ENCODE measurements at places on chromosomes 6 and 20.

DNA sequence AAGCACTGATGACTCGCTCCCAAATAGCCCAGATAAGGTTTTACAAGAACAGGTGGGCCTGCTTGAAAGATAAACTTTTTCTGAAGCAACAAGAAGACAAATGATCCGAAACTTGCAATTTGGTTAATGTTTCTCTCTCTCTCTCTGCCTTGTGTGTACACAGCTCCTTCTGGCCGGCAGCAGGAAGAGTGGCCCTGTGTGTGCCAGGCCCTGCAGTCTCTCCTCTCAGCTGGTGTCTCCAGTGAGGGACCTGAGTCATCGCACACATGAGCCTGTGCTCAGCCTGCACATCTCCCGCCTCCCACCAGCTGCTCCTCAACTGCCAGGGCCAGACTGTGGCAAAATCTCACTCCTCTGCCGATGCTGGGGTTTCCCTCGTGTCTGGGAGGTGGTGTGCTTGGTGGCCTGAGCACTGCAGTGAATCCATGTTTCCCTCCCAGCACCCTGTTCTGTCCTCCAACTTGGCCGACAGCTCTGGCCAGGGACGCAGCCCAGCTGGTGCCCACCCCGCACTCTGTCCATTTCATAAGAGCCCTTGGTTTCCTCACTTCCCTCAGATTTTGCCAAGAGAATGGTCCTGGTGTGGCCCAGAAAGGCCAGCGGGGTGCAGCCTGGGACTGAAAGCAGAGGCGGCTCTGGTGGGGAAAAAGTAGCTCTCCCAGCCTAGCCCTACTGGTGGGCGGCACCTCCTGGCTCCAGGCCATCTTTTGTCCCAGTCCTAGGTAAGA lies 49.4 kb downstream of the ERMARD start:
- DNase-seq: peak; percentile 90

DNA sequence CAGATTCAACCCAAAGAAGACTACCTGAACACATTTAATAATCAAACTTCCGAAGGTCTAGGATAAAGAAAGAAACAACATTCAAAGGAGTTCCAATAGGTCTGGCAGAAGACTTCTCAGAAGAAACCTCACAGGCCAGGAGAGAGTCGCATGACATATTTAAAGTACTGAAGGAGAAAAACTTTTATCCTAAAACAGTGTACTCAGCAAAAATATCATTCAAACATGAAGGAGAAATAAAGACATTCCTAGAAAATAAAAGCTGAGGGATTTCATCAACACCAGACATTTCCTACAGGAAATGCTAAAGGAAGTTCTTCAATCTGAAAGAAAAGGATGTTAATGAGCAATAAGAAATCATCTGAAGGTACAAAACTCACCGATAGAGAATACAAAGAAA lies 108.6 kb downstream of the BTBD9 start:
- DNase-seq: no peak

- DNase-seq: no peak
Measured at GRCh38 chr20:48025661-48026060, 240.4 kb upstream of the SULF2 start.

- DNase-seq: no peak
Measured at GRCh38 chr6:26315274-26315673, 49.7 kb upstream of the BTN3A2 start.

- no peak for DNase-seq
Measured at GRCh38 chr6:141403103-141403502, 729.6 kb upstream of the GJE1 start.

DNA sequence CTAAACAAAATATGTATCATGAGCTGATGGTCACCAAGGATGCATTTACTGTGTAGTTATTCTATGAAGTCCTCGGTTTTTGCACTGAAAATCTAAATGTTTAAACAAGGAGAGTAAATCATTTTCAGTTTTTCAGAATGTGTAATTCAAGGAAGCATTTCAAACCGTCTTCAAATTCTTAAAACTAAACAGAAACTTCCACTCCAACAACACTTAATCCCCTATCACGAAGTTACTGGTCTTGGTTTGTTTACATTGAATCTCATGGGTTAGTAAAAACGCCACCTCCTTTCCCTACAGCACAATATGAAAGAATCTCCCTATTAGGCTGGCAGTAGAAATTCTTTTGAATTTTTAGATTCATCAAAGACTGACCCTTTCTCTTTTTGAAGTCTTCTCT lies 192.9 kb downstream of the AIG1 start:
- DNase-seq: no peak

GRCh38 chr6:105211831-105212230 lies 32.0 kb upstream of the POPDC3 start:
- no peak for DNase-seq

- DNase-seq: no peak
Measured at GRCh38 chr6:63634630-63635029, 972 bp upstream of the PHF3 start.

DNA sequence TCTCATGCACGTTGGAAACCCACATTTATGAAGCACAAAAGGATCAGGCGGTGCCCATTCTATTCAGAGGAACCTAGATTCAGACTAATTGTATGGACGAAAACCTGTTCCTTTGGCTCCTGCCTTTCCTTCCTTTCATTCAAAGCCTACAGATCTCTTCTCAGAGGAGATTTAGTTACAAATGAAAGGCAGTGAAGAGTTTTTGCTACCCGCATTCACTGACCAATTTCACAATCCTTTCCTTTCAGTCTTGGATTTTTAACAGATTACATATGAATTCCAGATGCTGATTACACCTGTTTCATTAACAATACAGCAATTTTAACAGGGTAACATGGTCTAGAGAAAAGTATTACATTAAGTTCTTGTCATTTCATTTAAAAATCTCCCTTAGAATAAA lies 32.0 kb downstream of the TMEM242 start:
- DNase-seq: no peak

DNA sequence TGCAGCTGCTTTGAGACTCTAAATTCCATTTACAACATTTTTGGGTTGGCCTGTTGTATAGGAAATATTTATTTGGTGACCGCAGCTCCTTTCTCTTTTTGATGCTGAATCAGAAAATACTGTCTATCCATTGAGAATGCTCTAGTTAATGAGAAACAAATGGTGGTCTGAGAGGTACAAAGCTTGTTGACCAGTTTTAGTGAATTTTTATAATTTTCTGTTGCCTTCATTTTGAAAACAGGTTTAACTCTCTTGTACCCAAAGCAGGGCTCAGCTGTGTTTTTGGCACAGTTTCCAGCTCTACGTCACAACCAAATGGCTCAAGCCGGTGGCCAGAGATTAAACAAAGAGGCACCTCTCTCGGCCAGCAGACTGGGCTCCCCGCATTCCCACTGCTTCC lies 113.2 kb downstream of the FNDC1 start:
- no peak for DNase-seq

DNA sequence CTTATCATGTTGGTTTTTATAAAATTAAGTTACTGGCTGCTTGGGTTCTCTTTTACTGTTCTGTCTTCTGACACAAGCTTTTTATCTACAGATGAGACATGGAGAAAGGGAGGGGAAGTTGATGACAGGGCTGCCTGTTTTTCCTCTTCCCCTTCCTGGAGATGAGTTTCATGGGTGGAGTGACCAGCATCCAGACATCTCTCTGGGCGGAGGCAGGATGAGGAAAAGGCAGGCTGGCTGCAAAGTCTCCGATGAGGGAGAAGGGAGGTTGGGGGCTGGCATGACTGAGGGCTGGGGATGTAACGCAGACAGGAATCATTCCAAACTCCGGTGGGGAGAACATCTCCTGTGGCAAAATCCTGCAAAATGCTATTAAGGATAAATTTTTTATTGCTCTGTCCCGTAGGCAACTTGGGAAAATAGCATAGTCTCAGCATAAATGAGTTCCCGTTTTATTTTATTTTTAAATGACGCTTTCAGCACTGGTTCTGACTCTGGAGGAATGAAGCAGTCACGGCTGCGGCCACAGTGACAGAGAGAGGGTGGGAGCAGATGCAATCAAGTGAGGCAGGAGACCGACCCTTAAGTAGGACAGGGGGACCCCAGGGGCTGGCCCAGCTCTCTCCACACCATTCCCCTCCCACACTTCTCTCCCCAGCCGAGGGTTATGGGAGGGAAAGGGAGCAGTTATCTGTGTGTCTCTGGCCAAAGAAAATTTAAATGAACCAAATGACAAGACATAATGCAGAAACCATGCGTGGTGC lies 108.8 kb upstream of the PMEPA1 start:
- DNase-seq: no peak

GRCh38 chr6:42403421-42403820 lies 48.3 kb downstream of the TRERF1 start:
- no peak for DNase-seq

GRCh38 chr6:99092461-99092860 lies 144.7 kb upstream of the FBXL4 start:
- DNase-seq: no peak

GRCh38 chr6:114140416-114140815 lies 169.5 kb upstream of the HDAC2 start:
- DNase-seq: no peak

DNA sequence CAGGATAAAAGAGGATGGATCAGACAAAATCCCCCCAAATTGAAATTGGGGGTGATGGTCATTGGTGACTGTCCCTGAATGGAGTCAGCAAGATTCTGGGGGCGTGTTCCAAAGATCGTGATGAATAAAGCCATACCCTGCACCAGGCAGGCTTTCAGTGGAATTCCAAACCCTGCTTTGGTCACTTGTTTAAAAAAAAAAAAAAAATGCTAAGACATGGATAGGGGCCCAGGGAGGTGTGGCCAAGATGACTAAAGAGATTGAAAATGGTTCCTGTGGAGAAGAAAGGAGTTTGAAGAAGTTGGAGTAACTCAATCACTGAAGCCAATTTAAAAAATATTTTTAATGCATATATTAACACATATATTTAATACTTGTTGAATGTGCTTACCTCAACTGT lies 161.4 kb upstream of the KCNG1 start:
- DNase-seq: no peak

DNA sequence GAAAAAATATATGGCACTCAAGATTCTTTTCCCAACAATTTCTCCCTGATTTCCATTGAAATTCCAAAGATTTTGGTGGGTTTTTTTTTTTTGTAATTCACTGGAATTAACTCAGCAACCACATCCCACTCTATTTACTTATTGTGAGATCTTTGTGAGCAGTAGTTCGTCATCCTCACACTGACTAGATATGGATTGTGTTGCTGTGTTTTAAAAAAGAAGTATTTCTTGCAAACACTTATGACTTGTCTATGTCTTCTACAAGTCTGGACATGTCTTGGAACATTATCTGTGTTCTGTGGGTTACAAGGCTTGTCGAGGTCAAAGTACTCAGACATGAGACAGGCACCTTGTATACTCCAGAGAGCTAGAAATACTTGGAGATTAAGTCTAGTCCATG lies 7.3 kb upstream of the TENT5A start:
- DNase-seq: no peak

- no peak for DNase-seq
Measured at GRCh38 chr6:115396112-115396906, 664.4 kb downstream of the FRK start.

DNA sequence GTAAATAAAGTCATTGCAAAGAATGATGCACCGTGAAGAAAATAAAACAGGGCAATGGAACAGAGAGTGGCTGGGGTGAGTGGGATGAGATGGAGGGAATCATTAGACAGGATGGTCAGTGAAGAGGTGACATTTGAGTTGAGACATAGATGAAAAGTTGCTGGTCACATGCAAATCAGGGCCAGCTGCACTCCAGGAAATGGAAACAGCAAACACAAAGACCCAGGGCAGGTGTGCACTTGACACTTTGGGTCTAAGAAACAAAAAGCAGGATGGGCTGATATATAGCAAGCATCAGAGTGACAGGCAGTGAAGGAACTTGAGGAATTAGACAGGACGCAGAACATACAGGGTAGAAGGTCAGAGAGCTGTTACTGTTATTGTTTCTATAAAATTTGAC lies 171.5 kb upstream of the RIPOR2 start:
- no peak for DNase-seq

- DNase-seq: no peak
Measured at GRCh38 chr6:138007014-138007472, 100.2 kb downstream of the PERP start.

DNA sequence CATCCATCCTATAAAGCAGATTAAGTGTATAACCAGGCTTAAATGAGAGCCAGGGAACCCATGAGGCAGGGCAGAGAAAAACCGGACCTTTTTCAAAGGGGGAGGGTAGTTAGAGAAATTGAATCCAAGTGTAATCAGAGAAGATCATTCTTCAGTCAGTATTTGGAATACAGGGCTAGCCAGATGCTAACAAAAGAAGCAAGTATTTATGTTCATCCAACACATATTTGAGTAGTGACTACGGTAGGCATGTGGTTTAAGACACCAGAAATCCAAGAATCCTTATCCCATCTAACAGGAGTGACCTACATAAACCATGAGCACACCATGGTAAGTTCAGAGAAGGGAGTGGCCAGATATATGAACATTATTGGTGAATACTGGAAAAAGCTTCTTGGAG lies 46.8 kb upstream of the FAM83C start:
- no peak for DNase-seq

DNA sequence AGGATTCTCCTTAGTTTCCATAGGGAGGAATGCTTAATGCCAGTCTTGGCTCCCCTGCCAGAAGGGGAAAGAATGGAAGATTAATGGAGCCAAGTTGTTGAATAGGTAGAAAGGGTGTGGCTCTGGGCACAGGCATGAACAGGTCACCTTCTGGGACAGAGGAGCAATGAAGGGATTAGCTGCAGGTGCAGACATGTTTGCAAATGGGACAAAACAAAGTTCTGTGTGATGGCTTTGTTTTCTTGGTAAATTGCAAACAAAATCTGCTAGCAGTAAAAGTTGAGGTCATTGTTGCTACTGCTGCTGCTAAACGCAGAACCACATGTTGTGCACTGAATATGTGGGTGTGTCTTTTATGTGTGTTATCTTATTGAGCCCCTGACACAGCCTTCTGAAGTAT lies 93.3 kb downstream of the PERP start:
- peak; percentile 21 for DNase-seq

DNA sequence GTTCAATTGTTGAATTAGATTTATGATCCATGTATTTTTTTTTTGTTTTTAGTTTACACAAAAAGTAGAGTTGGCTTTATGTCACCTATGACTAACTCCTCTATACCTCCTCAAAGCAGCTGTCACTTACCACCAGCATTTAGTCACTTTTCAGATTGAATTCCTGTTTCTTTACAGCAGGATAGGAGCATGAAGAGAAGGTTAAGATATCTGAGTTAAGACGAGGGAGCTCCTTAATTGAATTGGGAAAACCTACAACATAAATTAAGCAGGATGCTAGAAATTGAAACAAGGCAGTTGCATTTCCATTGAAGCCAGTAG lies 237.2 kb downstream of the FARS2 start:
- DNase-seq: no peak

DNA sequence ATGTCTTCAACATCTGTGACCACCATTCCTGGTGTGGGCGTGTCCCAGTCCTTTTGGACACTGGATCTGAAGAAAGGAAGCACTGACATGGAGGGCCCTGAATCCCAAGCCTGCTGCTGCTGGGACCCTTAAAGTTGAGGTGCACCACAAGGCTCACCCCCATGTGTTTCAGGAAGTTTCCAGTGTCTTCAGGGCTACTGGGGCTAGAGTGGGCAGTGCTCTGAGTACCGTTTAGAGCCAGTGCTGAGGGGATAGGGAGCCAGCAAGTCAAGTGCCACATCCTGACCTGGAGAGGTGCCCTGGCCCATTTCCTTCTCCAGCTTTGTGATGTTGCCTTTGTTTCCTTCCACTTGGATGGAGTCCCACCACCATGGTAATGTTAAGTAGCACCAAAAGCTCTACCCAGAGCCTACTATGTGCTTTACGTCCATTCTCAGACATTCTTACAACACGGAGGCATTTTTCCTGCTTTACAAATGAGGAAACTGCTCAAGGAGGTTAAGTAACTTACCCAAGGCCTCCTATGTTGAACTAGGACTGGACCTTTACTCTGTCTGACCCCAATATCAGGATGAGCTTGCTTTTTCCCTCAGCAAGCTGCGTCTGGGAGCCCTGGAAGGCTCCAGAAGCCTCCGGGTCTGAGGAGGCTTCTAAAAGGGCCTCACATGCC lies 552 bp upstream of the DEF6 start:
- no peak for DNase-seq
